ENCODE measurements at places on chromosomes 7 and 10.

DNA sequence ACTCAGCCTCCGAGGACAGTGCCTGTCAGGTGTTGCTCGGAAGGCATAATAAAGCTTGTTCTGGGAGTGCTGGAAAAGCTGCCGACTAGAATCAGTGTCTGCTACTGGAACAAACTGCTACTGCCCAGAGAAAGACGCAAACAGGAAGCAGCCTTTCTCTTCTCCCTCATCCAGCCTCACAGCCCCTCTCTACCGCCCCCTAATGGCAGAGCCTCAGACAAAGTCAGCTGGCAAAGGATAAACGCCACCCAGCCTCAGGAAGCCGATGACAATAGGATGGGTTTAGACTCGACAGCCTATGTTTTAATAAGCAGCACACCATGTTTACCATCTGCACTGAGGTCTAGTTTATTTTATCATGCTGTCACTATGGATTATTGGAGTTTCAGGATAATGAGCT, 169.5 kb upstream of the LYZL1 start:
- DNase-seq, result peak; percentile 71

GRCh38 chr10:78755877-78756455, 312.8 kb upstream of the ZMIZ1 start:
- no peak for DNase-seq

GRCh38 chr10:82866424-82867020, 991.5 kb downstream of the NRG3 start:
- DNase-seq, result peak; percentile 58

- no peak for DNase-seq
Measured at GRCh38 chr7:1301882-1302251, 69.2 kb downstream of the UNCX start.

GRCh38 chr10:94116848-94117247, 123.1 kb downstream of the PLCE1 start:
- no peak for DNase-seq

DNA sequence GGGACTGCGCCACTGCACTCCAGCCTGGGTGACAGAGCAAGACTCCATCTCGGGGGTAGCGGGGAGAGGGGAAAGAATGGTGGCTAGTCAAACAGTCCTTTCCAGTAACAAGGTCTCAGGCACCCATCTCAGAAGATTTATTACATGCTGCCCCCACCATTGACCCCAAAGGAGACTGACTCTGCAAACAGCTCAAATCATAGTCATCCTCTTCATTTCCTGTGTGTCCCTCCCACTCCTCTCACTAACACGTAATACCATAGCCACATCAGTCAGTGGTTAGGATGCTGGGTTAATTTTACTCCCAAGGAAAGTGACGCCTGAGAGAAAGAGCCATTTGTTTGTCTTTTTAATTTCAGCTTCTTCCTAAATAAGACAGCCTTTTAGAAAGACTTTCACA, 56.6 kb upstream of the BET1 start:
- DNase-seq, result peak; percentile 40

DNA sequence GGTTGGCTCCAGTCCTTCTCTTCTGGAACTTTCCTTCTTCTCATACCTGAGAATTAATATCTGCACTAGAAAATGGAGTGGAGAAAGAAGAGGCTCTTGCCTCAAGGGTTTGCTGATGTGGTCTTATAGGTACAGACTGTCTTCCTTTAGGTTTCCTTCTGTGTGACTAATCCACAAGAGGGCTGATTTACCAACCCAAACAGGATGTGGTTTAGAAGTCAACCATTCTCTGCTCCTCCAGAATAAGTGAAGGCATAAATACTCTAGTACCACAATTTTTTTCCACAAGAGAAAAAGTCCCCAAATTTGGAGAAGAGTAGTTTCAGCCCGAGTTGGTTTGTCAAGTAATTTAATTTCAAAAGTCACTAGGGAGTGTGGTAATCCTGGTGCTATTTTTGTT, 85.8 kb downstream of the NRP1 start:
- peak; percentile 89 for DNase-seq

DNA sequence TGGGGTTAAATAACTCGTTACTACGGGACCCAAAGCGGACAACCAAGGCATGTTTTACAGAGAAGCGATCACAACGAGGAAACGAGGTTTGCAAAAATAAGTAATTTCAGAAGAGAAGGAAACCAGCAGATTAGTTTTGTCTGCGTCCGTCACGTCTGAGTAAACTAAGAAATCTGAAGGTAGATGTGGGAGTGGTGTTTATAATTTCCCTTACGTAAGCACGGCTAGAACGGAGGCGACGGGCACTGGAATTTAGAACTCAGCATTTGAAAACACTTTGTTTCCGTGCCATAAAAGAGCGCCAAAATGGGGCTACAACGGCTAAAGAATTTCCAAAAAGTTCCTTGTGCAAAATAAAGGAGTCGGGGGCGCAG, 718 bp upstream of the UMAD1 start:
- peak; percentile 47 for DNase-seq

- peak; percentile 81 for DNase-seq
Measured at GRCh38 chr7:16563281-16564022, 36.8 kb downstream of the LRRC72 start.

- DNase-seq, result no peak
Measured at GRCh38 chr10:52658112-52658511, 114.5 kb downstream of the MBL2 start.

DNA sequence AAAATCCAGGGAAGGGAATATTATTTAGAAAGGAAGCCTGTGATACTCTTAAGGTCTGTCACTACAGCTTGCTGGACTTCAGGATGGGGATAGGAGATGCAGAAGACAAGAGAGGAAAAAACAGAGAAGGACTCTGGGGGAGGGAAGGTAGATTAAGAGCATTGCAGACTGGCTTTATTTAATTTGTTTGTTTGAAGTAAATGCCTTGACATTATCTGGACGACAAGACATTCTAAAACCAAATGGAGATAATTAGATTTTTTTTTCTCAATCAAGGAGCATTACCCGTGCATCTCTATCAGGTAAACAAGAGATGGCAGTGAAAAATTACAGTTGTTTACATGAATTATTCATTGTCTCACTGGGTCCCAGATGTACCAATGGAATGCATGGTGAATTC, 24.3 kb downstream of the ACTA2 start:
- no peak for DNase-seq

DNA sequence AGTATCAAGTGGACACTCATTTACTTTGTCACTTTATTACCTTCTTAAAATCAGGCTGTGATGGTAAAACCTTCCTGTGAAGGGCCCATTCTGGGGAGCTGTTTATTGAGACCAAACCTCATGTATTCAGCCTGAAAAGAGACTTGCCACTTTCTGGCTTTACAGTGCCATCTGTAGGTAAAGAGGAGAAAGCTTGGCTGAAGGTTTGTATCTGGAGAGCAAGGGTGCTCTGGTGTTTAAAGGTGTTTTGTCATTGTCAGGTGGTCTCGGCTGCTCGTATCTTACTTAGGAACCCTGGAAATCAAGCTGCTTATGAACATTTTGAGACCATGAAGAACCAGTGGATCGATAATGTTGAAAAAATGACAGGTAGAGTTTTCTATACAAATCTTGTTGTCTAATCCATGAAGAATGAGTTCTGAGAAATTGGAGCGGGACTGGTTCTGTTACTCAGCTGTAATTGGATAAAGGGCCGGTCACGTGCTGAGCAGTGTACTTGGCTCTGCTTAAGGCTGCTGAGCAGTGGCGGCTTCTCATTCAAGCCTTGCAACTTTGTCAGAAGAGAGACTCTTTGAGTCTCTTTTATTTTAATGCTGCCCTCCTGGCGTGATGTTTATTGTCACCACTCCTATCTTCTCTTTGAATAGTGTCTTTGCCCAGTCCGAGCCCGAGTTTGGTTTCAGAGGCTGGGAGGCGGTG, 46.9 kb downstream of the AP3M1 start:
- peak; percentile 22 for DNase-seq

All from H4 (cell line).